Activated T-cell treated with anti-CD3 and anti-CD28 coated beads, Interleukin-2, amount 50 U/mL, for 48 hours (primary cell): ENCODE measurements at places on chromosomes 2 and 18.

DNA sequence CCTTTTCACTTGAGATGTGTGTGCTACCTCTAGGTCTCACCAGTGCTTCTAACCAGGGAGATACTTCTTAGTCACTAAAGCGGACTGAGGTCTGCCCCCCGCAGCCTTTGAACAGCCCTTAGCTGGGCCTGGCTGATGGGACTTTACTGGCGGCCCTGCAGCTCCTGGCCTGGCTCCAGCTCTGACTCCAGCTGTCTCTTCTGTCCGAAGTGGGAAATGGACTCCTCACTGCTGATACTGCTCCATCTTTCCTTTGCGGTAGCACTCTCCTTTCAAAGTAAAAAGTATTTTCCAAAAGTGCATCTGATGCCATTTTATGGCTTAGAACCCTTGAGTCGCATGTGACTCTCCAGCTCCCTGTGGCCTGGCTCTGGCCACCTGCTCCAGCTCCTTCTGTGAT lies 64.5 kb downstream of the ATP9B start:
- DNase-seq = no peak

GRCh38 chr2:66324909-66325528 lies 109.9 kb upstream of the MEIS1 start:
- DNase-seq = no peak

- DNase-seq = no peak
Measured at GRCh38 chr2:1800716-1801388, 56.5 kb upstream of the PXDN start.

DNA sequence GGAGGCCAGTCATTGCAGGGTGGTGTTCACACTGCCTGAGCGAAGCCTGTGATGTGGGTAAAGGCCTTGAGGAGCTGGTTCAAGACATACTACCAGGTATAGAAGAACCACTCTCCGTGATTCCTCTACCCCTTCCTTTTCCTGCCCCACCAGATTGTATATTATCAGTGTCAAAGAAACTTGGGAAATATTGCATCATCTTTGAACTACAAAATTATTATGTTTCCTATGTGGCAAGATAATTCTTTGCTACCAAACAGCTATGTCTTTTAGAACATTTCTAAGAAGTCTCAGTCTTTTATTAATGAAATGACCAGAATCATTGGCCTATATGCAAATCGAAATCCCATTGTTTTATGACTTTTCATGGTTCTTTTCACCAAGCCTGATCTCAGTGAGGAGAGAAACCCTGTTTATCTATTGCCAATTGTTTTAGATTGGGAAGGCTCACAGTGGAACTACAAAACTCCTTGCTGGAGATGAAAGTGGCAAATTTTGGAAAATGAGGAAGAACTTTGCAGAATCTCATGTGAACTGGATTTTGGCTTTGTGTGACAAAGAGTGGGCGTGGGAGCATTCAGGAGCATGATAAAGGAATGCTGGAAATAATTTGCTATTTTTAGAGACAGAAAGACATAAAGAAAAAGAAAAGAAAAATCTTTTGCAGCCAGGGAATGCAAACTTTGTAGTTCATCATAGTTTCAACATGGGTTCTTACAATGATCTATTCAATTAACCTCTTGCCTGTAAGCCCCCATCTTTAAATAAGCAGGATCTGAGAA lies 286.9 kb downstream of the INSIG2 start:
- no peak for DNase-seq

GRCh38 chr2:48519593-48519992 lies 10.4 kb upstream of the STON1 start:
- DNase-seq = no peak
